ENCODE measurements at places on chromosomes 12 and 14. TPM values are rescaled to one million over a fixed set of nuclear protein-coding genes. Genes with fewer than 3 reads are reported as not detected.

- no peak for DNase-seq
Observed at GRCh38 chr12:110739488-110739887, 3.2 kb downstream of the PPP1CC start.

- DNase-seq: no peak
Observed at GRCh38 chr14:30223966-30224365, 296.3 kb upstream of the PRKD1 start.

- no peak for DNase-seq
Observed at GRCh38 chr12:71431991-71432390, 7.6 kb upstream of the LGR5 start.

DNA sequence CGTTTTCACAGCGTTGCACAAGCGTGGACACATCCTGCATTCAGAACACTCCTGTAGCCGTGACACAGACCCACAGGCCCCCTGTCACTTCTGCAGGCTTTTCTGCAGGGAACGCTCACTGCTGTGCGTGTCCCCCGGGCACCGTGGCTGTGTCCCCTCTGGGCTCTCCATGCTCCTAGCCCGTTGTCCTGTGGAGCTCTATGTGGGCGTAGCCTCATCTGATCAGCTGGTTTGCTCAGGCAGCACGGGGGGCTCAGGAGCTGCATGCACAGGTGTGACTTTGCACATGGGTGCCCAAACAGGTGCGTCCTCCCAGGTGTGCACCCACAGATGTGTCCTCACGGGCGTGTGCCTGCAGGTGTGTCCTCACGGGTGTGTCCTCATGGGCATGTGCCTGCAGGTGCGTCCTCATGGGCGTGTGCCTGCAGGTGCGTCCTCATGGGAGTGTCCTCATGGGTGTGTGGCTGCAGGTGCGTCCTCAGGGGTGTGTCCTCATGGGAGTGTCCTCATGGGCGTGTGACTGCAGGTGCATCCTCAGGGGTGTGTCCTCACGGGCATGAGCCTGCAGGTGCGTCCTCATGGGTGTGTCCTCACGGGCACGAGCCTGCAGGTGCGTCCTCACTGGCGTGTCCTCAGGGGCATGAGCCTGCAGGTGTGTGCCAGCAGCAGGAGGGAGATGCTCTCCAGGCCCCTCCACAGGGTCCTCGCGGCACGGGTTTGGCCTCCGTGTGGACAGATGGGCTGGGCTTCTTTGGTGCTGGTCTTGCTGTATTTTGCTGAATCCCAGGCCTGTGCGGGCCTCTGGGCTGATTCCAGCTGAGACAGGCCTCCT is 17.5 kb downstream of the MTA1 start:
- DNase-seq: no peak

GRCh38 chr12:2138871-2139308 is 86.1 kb downstream of the CACNA1C start:
- DNase-seq: no peak

DNA sequence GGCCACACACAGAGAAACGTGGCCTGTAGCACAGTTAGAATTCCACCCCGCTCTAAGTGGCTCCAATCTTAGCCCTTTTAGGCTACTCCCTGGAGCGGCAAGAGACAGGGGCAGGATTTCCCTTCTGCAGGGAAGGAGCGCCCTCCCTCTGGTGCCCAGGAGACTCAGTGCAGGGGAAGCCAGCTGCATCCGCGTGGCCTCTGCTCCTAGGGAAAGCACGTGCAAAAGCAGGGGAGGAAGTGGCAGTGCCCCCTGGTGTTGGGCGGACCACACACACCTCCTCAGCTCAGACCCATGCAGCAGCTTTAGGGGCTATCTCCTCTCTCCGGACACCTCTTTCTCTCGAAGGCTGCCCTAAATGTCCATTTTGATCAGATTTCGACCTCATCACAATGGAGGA is 50.0 kb downstream of the SPRING1 start:
- DNase-seq: no peak

DNA sequence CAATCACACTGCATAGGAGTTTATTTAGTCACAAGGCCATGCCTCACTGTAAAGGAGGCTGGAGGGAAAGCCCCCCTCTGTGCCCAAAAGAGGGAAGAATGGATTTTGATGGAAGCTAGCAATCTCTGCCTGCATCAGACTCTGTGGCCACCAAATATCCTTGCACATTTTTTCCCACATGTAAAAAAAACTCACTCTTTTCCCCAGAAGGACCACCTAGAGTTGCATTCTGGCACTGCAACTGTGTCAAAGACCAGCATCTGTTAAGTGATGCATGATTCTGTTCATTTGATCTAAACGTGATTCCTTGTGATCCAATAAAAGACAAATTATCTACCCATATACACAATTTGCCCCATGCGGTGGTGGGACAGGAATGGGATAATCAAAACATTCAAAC is 8.0 kb downstream of the RHOJ start:
- DNase-seq: no peak

GRCh38 chr12:101941306-101942249 is 64.2 kb downstream of the DRAM1 start:
- no peak for DNase-seq

DNA sequence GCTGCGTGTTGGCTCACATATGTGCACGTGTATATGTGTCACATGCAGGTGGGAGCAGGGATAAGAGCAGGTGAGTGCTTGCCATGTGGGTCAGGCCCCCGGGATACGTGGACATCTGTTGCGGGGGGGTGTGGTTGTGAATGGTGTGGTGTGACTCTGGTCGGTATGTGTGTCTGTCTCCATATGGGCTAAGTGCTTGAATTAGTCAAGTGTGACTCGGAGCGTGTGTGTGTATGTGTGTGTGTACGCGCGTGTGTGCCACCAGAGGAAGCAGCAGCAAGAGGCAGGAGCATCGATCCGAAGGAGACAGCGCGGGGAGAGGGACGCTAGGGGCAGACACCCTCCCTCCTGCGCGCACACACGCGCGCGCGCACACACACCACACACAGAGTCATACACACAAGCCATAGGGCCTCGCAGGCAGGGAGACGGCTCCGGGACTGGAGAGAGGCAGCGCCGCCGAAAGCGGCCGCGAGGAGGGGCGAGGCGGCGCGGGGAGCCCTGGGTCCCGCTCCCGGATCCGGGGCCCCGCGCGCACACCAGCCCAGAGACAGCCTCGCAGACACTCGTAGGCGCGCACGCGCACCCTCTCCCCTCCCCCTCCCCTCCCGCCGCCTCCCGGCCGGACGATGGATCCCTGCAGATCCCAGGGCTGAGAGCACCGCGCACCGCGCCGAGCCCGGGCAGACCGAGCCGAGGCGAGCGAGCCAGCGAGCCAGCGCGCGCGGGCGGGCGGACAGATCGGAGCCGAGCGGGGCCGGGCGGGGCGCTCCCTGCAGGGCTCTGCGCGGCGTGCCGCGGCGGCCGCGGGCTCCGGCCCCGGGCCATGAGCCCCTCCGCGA is at the start of gene ASIC1:
Gene ASIC1 (plus strand): TSS at position 597 of the 842 bp plus-strand sequence. CDS start 1,171 bp downstream, outside the sequence.
- peak; percentile 93 for DNase-seq

GRCh38 chr14:105019861-105020814 is 745 bp downstream of the CDCA4 start:
- DNase-seq: no peak

DNA sequence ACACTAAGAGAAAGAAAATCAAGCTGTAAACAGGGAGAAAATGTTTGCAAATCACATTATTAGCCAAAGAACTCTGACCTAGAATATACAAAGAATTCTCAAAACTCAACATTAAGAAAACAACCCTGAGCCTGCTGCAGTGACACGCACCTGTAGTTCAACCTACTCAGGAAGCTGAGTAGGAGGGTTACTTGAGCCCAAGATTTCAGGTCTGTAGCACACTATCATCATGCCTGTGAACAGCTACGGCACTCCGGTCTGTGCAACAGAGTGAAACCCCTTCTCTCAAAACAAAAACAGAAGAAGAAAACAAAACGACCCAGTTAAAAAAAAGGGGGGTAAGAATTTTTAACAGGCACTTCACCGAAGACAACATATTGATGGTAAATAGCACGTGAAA is 20.8 kb downstream of the SAV1 start:
- no peak for DNase-seq

GRCh38 chr12:124422570-124423523 is 128.0 kb downstream of the RFLNA start:
- DNase-seq: peak; percentile 88

DNA sequence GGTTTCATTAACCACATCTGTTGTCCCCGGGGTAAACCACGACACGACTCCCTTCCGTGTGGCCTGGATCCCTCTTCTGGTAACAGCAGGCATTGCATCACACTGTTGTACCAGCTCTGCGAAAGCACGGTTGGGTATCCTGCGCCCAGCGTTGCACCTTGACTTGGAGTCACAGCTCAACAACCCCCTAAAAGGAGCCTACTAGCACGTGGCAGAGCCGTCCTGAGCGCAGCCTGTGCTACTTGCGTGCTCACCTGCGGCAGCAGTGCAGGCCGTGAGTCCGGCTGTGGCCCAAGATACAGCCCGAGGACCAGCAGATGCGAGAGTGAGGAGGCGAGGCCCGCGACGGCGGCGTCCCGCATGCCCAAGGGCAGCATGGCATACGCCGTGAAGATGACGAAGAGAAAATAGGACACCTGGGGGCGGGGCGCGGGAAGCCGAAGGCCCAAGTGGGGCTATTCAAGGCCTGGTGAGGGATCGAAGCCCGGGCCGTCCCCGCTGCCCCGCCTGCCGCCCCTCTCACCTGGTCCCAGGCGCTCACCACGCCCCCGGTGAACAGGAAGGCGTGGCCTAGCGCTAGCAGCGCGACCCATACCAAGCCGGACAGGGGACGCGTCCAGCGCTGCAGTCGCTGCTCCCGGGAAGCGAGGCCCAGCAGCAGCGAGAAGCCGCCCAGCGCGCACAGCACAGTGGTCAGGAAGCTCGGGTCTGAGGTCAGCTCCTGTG is 2.4 kb downstream of the ADCY4 start:
- DNase-seq: peak; percentile 91

DNA sequence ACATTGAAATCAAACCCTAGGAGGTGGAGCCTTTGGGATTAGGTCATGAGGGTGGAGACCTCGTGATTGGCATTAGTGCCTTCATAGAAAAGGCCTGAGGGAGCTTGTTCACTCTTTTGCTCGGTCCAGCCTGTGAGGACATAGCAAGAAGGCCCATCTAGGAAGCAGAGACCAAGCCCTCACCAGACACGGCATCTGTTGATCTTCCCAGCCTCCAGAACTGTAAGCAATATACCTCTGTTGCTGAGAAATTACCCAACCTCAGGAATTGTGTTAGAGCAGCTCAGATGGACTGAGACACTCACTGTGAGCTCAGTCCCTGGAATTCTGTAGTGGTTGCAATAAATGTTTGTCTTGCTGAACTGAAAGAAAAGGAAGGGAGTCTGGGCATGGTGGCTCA is 116.2 kb upstream of the MAP1LC3B2 start:
- DNase-seq: no peak

- no peak for DNase-seq
Observed at GRCh38 chr12:4444031-4444430, 1.6 kb downstream of the FGF6 start.

GRCh38 chr12:48199774-48200221 is 3.3 kb downstream of the OR10AD1 start:
- DNase-seq: no peak

- no peak for DNase-seq
Observed at GRCh38 chr12:107184359-107184930, 91.1 kb upstream of the CRY1 start.

The SMCO2 gene
- total RNA-seq: not detected

The RDH12 gene
- total RNA-seq: 70.4 TPM

The CD4 gene
- total RNA-seq: 2.9 TPM

The PAPLN gene
- 22.2 TPM for total RNA-seq

The DLK1 gene
- not detected for total RNA-seq

The COL2A1 gene
- total RNA-seq: not detected

The AKAP6 gene
- 13.3 TPM for total RNA-seq

The C12orf60 gene
- not detected for total RNA-seq

The BEST3 gene
- 0.49 TPM for total RNA-seq

The RASSF8 gene
- 11.4 TPM for total RNA-seq

The ESR2 gene
- total RNA-seq: 0.65 TPM

Measured in lower leg skin (tissue), 4 donors.